Esophagus muscularis mucosa (tissue), 4 donors: ENCODE measurements at places on chromosomes 6 and 20. TPM values are rescaled to one million over a fixed set of nuclear protein-coding genes. Genes with fewer than 3 reads are reported as not detected.

The NRSN1 gene
- 0.83 TPM for total RNA-seq

The PPP1R16B gene
- total RNA-seq: 3.7 TPM

The MYMX gene
- not detected for total RNA-seq

The OR12D3 gene
- not detected for total RNA-seq

The DIDO1 gene
- 58.2 TPM for total RNA-seq

The LAMA2 gene
- 123 TPM for total RNA-seq

The OR2H1 gene
- not detected for total RNA-seq

The SLC32A1 gene
- not detected for total RNA-seq

The RRAGD gene
- 18.7 TPM for total RNA-seq

The NKX2-4 gene
- not detected for total RNA-seq

The RBM12 gene
- 25.3 TPM for total RNA-seq

The PRDM1 gene
- total RNA-seq: 2.5 TPM

The SAMD10 gene
- total RNA-seq: 2.1 TPM

The CTCFL gene
- not detected for total RNA-seq

The TRDN gene
- not detected for total RNA-seq

The TRIM31 gene
- not detected for total RNA-seq

The WFDC10A gene
- total RNA-seq: not detected

The BHLHE23 gene
- total RNA-seq: not detected

The SPO11 gene
- not detected for total RNA-seq

The DDRGK1 gene
- 64.4 TPM for total RNA-seq

The VSX1 gene
- total RNA-seq: not detected

The B3GAT2 gene
- total RNA-seq: 0.11 TPM

The SGK2 gene
- total RNA-seq: 0.42 TPM

The JAG1 gene
- 41.9 TPM for total RNA-seq

The MUC21 gene
- total RNA-seq: 2.1 TPM

The PAQR8 gene
- 11.1 TPM for total RNA-seq

The PRND gene
- not detected for total RNA-seq

The RGS17 gene
- 0.83 TPM for total RNA-seq
